Skin of body (tissue), 3 donors: ENCODE measurements at places on chromosomes 3 and 15.

- DNase-seq, result peak; percentile 94
Measured at GRCh38 chr3:30518181-30518864, 88.1 kb upstream of the TGFBR2 start.

GRCh38 chr15:25931851-25932250 lies 68.7 kb upstream of the ATP10A start:
- no peak for DNase-seq

DNA sequence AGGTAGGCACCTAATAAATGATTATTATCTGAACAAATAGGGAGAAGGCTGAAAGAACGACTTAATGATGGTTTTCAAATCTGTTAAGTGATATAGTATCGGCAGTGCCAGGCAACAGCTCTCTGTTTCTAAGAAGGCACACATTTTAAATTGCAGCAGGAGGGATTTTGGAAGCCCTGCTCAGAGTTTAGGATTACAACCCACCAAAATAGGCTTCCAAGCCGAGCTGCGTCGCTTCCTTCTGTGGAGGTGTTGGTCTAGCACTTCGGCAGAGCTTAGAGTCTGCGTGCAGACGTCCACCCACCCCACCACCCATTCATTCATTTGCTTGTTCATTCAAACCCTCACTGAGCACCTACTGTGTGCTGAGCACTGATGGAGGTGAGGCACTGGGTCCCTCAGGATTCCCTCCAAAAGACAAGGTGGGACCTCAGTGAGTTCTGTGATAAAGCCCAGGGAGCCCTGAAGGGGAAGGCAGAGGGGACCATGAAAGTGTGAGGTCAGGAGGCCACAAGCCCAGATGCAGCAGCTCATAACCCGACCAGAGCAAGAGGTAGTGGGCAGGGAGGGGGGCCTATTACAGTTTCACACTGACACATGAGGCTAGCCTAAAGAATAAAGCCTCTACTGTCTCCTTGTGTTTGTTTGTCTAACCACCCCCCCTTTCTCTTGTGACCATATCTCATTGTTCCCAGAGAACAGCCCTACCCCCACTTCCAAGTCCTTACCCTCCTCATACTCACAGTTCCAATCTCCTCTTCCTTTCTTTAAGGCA lies 8.9 kb downstream of the ADCY5 start:
- DNase-seq, result no peak

DNA sequence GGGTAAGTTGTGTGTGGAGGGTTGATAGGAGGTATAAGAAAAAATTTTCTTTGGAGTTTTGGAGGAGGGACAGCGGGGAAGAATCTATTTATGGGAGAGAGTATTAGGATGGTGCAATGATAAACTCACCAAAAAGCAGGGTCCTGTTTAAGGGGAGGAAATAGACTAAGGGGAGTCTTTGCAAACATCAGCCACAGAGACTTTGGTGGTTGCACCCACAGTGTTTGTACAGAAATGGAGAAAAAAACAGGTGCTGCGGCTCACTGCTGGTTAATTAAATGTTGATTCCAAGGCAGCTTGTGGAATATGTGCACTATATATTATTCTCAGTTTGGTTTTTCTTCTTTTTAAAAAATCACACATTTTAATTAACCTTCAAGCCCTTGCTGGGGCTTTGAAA lies 182.1 kb downstream of the NECTIN3 start:
- no peak for DNase-seq

DNA sequence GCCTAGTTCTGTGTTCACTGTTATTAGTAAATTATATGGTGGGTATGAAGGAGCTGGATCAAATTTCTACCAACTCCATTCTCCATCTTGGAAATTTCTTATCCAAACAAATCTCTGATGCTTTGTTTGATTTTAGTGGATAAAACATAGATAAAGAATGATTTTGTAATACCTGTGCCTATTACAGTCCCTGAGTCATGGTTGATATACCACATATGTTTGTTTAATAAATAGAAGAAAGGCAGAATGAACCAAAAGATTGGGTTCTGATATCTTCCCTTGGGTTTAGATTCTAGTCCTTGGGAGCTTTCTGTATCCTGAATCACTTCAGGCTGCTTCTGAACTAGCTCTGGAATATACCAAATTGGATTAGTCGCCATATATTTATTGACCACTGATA lies 203.6 kb downstream of the PDCD6IP start:
- DNase-seq, result no peak

- no peak for DNase-seq
Measured at GRCh38 chr3:127041933-127042332, 59.0 kb downstream of the PLXNA1 start.
